Stimulated activated CD4-positive, alpha-beta T cell treated with anti-CD3 and anti-CD28 coated beads, Interleukin-1b, Interleukin-23, amount 100 ng/mL, for 48 hours (primary cell): ENCODE measurements at places on chromosomes 1 and 21.

DNA sequence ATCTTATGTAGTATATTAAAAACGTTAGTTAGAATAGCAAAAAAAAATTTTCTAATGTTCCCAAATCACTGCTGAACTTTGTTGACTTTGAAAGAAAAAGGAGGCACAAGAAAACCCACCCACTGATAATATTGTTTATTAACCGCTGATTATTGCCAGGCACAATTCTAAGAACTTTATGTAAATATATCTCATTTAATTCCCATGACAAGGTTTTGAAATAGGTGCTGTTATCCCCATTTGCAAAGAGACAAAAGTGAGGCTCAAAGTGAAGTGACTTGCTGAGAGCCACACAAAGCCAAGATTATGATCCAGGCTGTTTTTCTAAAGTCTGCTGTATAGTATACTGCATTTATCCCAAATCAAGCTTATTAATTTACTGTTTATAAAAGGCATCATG is 56.4 kb downstream of the SASS6 start:
- no peak for DNase-seq

DNA sequence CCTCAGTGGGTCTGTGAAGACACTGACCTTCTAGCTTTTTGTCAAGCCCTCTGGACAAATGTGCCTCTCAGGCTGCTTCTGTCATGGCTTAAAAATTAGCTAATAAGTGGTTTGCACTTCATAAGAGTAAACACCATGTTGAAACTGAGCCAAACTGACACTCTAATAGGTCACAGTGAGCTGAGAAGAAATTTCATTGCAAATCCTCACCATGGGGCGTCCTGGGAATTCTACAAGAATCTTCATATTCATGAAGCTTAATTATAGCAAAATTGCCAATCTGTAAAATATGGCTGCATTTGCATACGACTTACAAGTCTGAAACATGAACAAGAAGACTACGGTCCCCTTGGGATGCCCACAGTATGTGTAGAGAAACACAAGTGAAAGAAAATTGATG is 188.6 kb downstream of the DSCAM start:
- DNase-seq, result no peak

DNA sequence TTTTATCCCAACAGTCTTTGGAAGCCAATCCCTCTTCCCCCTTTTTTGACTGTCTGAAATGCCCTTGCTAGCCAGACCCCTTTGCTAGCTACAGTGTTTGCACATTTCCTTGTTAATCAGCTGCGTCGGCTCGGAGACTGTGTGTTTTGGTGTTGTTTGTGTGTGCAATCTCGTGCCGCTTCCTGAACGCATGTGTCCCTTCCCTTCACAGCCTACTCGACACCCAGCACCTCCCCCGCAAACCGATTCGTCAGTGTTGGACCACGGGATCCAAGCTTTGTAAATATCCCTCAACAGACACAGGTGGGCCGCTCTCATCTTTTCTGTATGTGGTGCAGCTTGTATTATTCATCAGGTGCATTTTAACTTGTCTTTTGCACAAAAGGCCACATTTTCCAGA is 298.7 kb downstream of the TM2D1 start:
- DNase-seq, result no peak

- DNase-seq, result no peak
These were observed 12.8 kb downstream of the ZDHHC18 start for GRCh38 chr1:26839339-26839722.

DNA sequence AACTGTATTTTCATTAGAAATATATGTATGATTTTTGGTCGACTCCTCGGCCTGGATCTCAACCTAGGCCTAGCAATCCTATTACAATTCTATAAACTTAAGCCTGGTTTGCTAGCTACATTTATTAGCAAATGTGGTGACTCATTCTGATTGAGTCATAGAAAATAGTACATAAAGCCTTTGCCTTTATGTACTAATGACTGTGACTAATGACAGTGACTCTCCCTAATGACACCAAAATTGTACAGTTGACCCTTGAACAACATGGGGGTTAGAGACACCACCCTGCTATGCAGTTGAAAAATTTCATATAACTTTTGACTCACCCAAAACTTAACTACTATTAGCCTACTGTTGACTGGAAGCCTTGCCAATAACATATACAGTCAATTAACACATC is 78.9 kb downstream of the CLEC20A start:
- no peak for DNase-seq

DNA sequence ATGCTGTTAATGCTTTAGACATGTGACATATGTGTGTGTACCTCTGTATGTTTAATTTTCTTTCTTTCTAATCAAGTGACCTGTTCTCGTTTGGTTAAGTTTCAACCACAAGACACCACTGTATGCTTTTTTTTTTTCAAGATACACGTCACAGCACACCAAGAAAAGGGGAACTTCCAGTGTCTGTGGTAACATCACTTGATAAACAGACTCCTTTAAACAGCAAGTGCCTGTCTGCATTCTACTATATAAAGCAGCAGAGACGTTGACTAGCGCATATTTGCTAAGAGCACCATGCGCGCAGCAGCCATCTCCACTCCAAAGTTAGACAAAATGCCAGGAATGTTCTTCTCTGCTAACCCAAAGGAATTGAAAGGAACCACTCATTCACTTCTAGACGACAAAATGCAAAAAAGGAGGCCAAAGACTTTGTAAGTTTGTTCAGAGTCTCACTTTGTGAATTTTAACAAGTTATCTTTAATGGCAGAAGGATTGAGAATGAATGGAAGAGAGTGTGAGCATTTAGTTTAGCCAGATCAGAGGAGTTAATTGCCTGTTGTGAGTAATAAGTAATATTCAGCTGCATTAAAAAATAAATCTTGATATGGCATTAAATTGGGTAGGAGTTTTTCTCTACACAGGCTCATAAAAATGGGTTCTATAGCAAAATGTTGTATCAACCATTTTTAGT is at the start of gene RGS1:
Gene RGS1 (plus strand): TSS at position 275 of the 691 bp plus-strand sequence. CDS start 20 bp downstream, at position 295.
- DNase-seq, result peak; percentile 32

DNA sequence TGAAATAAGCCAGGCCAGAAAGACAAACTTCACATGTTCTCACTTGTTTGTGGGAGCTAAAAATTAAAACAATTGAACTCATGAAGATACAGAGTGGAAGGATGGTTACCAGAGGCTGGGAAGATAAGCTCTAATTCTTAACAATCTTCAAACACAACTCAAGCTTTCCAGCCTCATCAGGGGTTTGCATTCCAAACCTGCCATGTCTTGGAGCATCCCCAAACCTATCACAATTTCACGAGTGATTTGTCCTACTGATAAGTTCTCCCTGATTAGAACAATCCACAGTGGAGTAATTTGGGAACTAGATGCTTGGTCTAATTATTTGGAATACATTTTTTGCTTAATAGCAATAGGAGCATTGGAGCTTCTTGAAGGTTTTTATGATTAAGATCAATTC is 418.5 kb upstream of the PKN2 start:
- no peak for DNase-seq
